ENCODE measurements at places on chromosomes 5 and 9.

DNA sequence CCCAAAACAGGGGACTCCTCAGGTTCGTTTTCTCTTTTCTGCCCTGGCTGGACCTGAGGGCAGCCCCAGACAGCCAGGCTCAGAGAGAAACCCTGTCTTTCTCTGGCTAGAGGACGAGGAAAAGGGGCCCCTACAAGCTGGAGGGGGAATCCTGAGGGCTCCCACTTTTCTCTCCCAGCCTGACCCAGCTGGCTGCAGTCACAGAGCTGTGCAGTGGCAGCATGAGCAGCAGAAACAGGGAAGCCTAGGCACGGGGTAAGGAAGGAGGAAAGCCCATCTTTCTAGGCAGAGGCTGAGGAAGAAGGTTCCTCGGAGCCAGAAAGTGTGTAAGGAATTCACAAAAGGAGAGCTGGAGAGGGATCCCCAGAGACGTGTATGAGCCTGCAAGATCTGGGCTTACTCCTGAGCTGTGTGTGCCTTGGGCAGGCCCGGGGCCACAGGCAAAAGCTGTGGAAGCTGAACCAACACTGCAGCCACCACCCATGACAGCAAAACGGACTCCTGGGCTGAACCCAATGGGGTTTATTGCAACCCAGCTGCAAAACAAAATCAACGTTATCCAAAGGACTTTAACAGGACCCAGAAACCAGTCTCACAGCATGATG is 16.2 kb downstream of the CAMSAP1 start:
- no peak for DNase-seq

GRCh38 chr5:24320643-24321042 is 324.1 kb downstream of the CDH10 start:
- no peak for DNase-seq

DNA sequence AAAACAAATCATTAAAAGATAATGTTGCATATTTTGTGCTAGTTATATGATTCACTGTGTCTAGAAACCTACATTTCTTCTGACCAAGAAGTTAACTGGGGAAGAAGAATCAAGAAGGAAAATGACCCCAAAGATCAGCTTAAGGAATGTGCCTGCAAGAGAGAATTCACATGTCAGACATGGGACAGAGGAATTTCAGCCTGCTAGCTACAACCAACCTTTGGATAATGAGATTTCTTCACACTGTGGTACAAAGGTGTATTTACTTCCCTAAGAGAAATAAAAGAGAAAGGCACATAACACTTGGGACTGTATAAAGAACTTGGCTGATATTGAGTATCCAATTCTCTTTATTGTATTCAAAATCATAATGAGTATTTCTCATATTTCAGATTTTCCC is 39.6 kb upstream of the ELL2 start:
- DNase-seq, result no peak

GRCh38 chr5:75200776-75201175 is 35.9 kb downstream of the ANKRD31 start:
- DNase-seq, result no peak

GRCh38 chr9:136560586-136560985 is 14.7 kb upstream of the NOTCH1 start:
- no peak for DNase-seq

GRCh38 chr5:97425511-97425910 is 242.5 kb upstream of the RIOK2 start:
- DNase-seq, result no peak

GRCh38 chr5:161960314-161960713 is 107.3 kb upstream of the GABRG2 start:
- DNase-seq, result no peak

DNA sequence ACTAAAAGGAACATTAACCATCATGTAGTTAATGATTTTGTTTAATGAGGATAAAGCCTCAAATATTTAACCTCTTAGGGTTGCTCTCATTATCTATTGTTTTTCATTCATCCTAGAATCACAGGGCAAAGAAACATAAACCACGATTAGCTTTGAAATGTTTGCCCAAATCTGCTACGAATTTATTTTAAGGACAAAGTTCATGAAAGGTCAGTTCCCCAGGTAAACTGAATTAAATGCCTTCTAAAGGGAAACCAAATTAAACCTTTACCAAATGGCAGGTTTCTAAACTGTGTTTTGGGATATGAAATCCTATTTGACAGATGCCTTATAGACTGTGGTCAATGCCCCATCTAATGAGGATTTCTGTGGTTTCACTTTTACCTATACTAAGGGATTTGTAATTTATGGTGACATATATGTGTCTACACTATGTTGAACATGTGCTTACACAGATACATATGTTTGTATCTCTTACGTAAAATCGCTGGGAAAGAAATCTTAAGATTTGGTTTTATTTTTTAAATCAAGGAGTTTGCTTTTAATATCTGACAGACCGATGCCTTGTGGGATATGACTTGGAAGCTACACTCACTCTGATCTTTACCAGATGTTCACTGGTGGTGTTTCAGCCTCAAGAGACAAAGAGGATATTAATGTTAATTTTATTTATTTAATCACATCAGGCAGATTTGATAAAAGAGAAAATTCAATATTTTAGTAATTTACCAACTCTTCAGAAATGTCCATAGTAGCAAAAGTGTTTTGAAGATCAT is 188.4 kb downstream of the GLIS3 start:
- DNase-seq, result no peak

DNA sequence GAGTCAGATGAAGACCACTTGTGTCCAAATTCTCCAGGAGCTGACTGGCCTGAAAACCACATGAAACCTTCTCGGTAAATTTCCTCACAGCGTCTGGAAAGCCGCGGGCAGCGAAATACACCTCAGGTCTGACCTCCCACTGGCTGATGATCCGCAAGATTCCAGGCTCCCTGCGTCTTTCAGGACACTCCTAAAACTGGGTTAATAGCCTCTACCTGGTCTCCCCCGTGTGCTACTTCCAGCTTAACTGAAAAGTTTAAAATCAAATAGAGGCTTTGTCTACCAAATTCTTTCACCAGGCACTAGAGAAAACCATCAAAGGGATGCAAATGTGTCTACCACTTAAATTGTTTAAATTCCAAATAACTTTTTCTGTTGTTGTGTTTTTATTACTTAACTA is 312.6 kb downstream of the DRD1 start:
- no peak for DNase-seq

DNA sequence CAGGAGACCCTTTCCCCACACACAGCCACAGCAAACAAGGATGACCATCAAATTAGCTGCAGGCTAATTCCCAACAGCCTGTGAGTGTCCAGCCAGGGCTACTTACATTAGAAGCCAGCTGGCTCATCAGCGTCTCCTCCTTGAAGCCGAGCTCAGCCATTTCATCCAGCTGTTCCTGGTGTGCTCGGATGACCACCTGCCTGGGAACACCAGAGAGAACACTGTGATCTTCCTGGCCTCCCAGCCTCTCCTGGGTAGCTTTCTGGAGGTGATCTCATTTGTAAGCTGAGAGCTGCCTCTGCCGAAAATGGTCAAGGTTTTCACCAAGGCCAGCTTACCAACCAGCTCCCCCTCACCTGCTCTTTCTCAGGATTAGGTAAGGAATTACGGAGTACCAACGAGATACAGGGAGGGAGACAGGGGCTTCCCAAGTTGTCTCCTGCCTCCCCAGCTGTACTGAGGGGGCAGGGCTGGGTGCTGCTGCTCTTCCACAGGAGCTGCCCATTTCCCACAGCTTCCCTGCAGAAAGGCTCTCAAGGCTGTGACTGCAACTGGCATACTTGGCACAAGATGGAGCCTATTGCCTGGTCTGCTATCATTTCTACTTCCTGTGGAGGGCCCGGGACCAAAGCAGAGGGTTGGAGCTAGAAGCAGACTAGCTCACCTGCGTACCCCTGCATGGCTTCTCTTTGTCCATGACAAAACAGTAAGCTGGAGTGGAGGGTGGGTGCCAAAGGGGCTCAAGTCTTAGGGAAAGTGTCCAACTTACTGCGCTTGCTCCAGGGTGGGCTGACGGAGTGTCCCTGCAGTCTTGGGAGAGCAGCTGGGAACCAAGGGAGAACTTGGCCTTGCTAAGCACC is 73.9 kb downstream of the KIF24 start:
- no peak for DNase-seq

- DNase-seq, result no peak
These were observed 268.9 kb upstream of the PDE4D start for GRCh38 chr5:60162441-60162840.

GRCh38 chr5:89041976-89042375 is 159.0 kb upstream of the MEF2C start:
- no peak for DNase-seq

Data from iPS DF 6.9 (cell line).